ENCODE measurements at places on chromosomes 1 and 21. TPM values are rescaled to one million over a fixed set of nuclear protein-coding genes. Genes with fewer than 3 reads are reported as not detected.

DNA sequence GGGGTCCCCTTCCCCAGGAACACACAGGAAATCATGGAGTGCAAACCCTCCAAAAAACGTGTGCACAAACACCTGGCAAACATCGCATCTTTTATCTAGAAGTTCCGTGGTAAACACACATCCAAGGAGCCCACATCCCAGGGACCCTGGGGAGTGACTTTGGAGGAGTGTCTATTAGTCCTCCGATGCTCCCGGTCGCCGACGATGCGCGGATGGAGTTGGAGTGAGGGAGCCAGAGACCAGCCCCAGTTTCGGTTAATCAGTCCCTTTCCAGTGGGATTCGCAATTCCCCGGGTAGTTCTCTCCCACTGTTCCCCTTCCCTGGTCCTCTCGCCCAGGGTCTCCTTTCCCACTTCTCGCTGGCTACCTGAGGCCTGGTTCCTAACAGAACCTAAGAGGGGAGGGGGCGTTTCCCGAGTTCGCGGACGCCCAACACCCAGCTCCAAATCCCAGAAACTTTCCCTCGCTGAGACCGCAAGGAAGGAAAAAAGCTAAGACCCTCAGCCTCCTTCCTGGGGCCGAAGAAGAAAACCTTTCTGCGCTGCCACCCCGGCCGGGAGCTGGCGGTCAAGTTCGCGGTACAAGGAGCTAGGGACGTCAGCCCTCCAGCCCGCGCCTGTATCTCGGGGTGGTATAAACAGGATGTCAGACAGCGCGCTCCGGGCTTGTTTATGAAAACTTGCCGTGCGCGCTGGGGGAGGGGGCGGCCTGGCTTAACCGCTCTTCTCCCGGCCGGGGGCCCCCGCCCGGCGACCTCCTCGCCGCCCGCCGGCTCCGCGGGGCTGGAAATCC lies 787 bp downstream of the JAK1 start:
- peak; percentile 82 for DNase-seq

DNA sequence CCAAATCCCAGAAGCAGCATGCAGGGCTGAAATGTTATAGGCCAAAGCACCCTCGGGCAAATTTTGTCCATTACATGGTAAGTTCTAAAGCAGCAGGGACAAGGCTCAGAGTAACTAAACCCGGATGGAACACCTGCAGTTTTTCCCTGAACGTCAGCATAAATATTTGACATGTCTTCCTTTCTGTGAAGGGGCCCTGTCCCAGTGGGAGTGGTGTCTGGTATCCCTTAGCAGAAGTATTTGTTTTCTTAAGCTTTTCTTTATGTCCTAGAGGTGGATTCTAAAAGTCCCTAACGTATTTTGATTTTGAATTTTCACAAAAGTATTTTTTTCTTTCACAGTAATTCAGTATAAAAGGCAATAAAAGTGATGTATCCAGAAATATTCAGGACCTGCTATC lies 223.9 kb downstream of the ST6GALNAC3 start:
- DNase-seq, result no peak

Gene FAM72A
- 4.2 TPM for total RNA-seq

DNA sequence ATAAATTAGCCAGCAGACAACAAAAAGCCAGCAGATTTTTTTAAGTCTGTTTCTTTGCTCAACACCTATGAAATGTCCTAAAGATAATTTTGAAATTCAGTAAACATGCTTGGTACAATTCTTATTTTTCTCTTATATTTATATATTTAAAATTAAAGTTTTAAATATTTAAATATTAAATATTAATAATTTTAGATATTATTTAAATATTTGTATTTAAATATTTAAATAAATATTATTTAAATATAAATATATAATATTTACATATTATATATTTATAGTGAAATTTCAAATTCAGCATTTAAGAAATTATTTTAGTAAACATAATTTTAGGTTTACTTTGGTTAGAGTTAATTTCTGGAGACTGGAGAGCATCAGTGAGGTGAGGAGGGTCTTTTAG lies 1554.2 kb downstream of the NCAM2 start:
- DNase-seq, result no peak

DNA sequence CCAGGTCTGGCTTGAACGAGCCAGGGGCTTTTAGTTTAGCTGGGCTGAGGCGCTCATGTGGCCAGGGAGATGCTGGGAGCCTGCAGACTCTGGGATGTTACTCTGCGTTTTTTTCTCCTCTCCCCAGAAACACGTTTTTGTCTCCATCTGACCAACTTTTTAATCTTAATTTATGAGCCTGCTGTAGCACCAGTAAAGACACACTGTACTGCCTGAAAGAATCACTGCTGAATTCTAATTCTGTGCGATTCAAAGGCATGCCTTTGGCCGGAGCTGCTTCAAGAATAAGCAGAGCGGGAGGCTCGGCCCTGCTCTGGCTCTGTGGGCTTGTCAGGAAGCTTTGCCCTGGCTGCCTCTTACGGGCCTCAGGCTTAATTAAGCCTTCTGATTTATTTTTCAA lies 129.5 kb downstream of the CAMTA1 start:
- peak; percentile 26 for DNase-seq

Gene VPS72
- 42.6 TPM for total RNA-seq

GRCh38 chr1:100941098-100941527 lies 45.2 kb downstream of the SLC30A7 start:
- DNase-seq, result no peak

Gene HLX
- total RNA-seq, result 28.8 TPM

Gene FCRL2
- 0.31 TPM for total RNA-seq

Gene CFAP45
- total RNA-seq, result 1.6 TPM

GRCh38 chr21:16605597-16605996 lies 875.8 kb downstream of the USP25 start:
- no peak for DNase-seq

- no peak for DNase-seq
Measured at GRCh38 chr1:165536016-165536415, 7.8 kb upstream of the LRRC52 start.

Gene ANKRD34A
- total RNA-seq, result 1.2 TPM

Gene THEM5
- total RNA-seq, result not detected

Gene GJA8
- not detected for total RNA-seq

Gene MARCKSL1
- total RNA-seq, result 126 TPM

DNA sequence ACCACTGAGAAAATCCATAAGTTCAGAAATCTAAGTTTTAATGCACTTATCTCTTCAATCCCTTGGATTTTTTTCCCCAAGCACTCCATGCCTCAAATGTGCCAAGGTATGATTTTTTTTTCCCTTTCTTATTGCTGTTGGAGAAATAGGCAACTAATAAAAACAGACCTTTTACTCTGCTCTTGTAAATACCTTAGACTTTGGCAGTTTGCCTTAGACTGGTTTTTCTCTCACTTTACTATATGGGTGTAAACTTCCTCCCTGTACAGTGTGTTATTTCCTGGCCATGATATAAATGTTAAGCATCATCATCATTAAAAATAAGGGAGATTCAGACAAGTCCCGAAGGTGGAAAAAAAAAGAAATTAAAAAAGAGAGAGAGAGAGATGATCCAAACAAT lies 65.7 kb downstream of the LRRC8C start:
- no peak for DNase-seq

DNA sequence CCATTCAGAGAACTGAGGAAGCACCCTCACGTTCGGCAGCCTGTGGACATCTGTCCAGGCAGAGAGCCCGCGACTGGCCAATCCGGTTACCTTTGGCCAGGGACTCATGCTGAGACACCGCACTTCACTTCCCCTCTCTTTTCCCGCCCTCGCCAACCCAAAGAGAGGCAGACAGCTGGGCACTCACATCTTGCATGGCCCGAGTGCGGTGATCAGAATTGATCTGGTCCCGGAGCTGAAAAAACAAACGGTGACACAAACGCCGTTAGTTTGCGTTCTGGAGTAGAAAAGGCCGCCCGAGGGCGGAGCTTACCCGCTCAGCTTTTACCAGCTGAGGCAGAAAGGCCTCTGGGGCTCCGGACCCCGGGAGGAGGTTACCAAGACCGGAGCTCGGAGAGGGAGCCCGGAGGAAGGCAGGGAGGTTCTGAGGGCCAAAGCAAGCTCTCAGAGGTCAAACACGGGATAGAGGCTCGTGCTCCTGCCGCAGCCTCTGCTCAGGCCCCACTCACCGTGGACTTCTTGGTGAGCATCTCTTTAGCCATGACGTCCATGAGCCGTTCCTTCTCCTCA lies 376 bp downstream of the SF3A3 start:
- DNase-seq, result no peak

Gene NHLH2
- total RNA-seq, result not detected

Gene PIGR
- total RNA-seq, result 0.49 TPM

DNA sequence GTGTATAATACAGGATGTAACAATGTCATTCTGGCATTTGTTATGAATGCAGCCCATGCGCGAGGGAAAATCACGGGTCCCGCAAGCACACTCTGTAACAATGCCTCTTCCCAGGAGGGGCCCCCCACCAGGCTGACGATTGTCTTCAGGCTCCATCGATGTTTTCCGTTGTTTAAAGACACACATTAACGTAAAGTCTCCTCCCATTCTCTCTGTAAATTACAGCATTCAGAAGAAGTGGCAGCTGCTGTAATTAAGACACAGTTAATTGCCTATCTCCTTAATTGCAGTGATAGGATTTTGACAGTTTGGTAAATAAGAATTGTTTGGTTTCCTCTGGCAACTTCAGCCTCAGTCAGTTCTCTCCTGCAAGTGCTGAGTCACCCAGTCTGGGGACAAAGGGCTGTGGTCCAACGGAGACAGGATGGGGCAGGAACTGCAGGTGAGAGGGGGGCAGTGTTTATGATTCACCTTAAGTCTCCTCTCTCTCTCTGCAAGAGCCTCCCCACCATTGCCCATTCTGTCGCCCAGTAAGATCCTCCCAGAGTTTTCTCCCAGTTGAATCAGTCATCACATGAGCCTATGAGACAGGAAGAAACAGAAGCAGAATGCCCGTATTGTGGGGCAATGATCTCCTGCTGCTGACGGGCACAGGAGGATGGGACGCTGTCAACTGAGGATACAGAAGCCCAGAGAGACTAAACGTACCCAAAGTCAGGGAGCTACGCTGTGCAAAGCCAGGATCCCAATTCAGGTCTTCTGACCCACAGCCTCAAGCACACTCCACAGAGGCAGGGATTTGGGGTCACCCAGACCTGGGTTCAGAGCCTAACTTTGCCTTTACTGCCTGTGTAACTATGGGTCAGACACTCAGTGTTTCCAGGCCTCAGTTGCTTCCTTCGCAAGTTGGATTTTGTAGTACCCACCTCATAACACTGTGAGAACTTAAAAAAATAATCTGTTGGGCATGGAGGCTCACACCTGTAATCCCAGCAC lies 110.0 kb downstream of the ADSS2 start:
- no peak for DNase-seq

Gene DYNLT4
- 0.49 TPM for total RNA-seq

DNA sequence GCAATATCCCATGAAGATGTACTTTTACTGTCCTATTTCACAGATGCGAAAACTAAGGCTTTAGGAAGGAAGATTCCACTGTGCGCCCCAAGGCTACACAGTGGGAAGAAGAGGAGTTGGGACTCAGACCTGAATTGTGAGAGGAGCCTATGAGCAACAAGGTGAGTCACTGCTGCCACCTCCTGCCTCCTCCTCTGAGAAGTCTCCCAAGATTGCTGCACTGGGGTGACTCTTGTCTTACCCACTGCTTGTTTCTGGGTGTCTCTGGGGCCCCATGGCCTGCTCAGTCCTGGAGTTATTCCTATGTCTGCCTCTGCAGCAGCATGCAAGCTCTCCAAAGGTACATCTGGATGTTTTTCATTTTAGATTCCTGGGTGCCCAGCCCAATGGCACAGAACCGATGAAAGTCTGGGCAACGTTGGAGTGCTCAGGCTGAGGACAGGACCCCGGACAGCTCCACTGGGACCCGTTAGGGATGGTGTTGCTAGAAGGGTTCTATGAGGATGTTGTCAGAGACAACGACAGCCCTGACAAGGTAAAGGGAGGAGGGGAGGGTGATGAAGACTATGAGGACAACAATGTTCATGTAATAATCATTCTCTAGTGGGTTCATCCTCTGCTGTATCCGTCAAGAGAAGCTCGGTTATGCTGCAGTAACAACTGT lies 11.0 kb upstream of the C1QA start:
- no peak for DNase-seq

All from sciatic nerve (tissue), 2 donors.